ENCODE measurements at places on chromosomes 5 and 9.

- DNase-seq: no peak
Measured at GRCh38 chr9:81083067-81083466, 606.3 kb downstream of the TLE1 start.

DNA sequence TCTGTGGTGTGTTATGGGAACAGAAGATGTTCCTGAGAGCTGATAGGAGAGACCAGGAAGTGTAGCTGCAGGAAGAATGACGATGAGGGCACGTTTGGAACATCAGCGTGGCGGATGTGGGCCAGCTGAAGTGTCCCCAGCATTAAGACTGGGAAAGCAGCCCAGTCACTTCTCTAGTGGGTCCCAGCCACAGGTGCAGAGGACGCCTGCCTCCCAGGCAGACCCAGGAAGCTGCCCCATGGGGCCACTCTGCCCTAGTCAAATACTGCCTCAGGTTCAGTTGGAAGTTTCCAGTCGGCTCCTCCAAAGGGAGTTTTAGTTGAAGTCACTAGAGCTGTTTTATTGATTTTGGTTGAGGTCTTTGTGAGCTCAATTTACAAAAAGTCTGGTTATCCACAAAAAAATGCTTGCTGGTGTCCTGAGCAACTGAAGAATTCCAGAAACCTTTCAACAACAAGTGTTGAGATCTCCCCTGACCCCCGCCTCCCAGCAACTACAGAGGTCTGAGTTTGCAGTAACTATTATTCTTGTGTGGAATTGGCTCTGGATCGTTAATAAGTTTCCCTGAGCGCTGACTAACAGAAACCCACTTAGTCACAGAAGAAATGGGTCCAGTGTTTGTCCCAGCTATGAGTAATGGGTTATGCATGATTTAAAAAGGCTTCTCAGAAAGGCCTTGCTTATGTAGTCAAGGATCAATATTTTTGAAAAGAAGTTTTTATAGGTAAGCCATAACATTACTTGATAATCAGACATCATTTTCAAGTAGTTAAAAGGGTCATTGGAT is 294.1 kb downstream of the FANCC start:
- no peak for DNase-seq

DNA sequence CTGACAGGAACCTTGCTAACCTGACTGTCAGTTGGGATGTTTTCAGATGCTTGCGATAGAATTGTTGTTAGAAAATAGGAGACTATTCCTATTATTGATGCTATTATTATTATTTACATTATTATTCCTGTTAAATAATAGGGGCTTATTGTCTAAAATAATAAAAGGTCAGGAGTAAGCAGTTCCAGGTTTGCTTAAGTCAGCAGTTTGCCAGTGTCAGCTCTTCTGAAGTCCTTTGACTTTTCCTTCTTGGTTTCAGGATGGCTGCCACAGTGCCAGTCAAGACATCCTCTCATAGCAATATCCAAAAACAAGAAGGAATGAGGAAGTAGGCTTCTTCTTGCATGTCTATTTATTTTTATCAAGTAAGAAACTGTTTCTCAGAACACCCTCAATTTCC is 141.7 kb upstream of the MARCHF11 start:
- DNase-seq: peak; percentile 42

DNA sequence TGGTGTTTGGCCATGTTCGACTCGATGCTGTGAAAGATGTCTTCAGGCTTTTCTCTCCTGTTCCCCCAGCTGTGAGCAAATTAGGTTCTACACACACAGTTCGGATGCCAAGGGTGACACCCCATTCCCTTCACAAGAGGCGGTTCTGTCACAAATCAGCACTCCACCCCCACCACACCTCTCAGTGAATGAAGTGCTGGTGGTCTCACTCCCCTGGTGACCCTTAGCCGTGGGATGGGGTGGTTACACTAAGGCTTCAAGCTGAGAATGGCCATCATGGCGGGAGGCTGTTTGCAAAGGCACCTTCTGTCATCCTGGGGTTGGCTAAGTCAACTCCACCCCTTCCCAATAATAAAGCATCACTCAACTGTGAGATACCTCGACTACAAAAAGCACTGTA is 26.4 kb downstream of the AMBP start:
- no peak for DNase-seq

DNA sequence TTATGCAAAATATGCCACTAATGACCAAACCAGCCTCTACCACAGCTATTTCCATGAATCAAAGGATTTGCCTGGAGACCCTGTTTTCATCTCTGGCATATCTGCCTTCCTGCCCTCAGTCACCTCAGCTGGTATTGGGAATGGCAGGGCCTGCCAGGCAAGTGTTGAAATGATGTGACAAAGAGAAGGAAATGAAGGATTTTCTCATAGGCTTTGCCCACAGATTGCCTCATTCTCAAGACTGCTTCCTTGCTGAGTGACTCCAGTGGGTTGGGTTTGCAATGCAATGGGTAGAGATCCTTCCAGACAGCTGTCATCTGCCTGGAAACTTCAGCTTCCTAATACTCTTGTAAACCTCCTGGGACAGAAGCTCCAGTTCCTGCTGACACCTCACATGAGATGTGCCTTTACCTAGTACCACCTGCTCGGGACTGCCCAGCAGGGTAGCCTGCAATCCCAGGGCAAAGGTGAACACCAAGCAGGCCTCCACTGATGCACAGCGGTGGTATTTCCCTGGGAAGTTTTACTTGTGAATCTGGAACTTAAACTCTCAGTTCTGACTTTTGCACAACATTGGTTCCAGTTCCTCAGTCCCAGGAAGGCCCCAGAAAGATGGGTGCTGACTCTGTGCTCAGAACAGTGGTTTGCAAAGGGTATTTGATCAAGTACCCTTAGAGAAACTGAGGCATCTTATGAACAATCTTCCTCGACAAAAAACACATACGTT is 64.8 kb upstream of the SLC1A1 start:
- DNase-seq: no peak

DNA sequence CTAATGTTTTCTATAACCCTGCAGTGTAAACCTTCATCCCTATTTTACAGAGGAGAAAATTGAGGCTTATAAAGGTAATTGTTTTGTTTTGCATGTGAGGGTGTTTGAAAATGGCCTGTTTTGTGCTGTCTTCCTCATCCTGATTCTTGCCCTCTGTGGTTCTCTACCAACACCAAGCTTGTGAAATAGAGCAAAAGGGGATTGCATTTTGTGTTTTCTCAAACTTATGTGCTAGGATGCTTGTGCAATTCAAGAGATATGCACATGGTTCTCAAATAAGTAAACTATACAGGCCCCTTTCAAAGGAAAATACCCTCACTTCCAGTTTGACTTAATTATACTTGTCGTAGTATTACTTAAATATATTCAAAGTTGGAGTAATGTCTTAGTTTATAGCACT is 17.2 kb downstream of the PAM start:
- no peak for DNase-seq

DNA sequence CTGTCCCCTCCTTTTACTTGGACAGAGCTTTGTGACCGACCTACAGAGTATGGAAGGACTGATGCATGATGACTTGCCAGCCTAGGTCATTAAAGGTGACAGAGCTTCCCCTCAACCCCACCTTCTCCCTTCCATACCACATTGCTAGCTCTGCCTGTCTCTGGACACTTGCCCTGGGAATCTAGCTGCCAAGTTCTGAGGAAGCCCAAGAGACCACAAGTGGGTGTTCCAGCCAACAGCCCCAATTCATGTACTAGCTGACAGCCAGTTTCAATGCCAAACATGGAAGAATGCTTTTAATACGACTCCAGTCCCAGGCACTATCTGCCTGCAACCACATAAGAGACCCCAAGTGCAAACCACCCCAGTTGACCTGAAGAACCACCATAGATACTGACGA is 477.1 kb downstream of the SPOCK1 start:
- DNase-seq: no peak

DNA sequence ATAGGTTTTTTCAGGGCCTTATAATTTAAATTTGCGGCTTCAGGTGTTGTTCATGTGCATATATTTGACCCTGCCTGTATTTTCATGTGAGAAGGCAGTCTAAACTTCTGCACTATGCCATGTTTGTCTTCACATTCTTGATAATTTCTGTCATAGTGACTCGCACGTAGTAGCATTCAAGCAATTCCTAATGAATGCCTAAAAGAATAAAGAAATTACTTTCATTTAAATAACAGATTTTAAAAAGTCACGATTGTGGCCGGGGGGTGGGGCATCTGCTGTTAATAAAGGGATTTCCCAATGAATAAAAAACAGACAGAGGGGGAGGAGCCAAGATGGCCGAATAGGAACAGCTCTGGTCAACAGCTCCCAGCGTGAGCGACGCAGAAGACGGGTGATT is 318.0 kb downstream of the ADAMTS6 start:
- DNase-seq: no peak

- peak; percentile 43 for DNase-seq
Measured at GRCh38 chr9:83583151-83584014, 39.6 kb upstream of the IDNK start.

DNA sequence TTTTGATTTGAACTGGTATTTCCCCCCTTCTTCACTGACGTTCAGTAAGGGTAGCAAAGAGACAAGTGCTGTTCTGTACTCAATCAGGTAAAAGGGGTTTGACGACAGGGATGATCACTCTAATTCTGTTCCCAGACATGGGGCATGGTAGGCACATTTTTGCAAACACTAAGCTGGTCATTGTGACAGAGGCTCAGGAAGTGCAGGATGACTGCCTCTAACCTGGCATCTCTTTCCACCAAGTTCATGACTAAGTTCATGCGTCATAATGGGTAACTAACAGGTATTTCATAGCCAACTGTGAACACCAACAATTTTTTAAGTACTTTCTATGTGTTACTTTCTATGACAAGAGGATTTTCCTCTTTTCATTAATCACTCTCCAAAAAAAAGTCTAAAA is 166.5 kb downstream of the MAPKAP1 start:
- no peak for DNase-seq

All from OCI-M1 (cell line).